ENCODE measurements at places on chromosomes 2 and 18. TPM values are rescaled to one million over a fixed set of nuclear protein-coding genes. Genes with fewer than 3 reads are reported as not detected.

The SPP2 gene
- not detected for total RNA-seq

The TMEM131 gene
- total RNA-seq, result 27.3 TPM

The CTLA4 gene
- 1.7 TPM for total RNA-seq

The IMMT gene
- total RNA-seq, result 65.8 TPM

The LOXHD1 gene
- total RNA-seq, result not detected

The CRYGC gene
- not detected for total RNA-seq

The LRRTM4 gene
- total RNA-seq, result not detected

The ZNF519 gene
- total RNA-seq, result 2.9 TPM

The AQP4 gene
- not detected for total RNA-seq

The SLC4A5 gene
- total RNA-seq, result under 0.01 TPM

The FIGN gene
- total RNA-seq, result 1.7 TPM

The WNT6 gene
- not detected for total RNA-seq

The IL1RN gene
- 0.28 TPM for total RNA-seq

The VWA3B gene
- not detected for total RNA-seq

The IKZF2 gene
- total RNA-seq, result 9.4 TPM

The GRHL1 gene
- total RNA-seq, result 0.28 TPM

The SLC38A11 gene
- total RNA-seq, result 0.28 TPM

The TMEM198 gene
- total RNA-seq, result 0.96 TPM

The TMEM247 gene
- not detected for total RNA-seq

The CIDEA gene
- 0.58 TPM for total RNA-seq

The DSC3 gene
- total RNA-seq, result under 0.01 TPM

The PLEKHH2 gene
- total RNA-seq, result 11.6 TPM

The AKAIN1 gene
- total RNA-seq, result not detected

The ANKRD29 gene
- total RNA-seq, result 3.9 TPM

The GDF7 gene
- total RNA-seq, result 0.28 TPM

The TEKT4 gene
- not detected for total RNA-seq

The ATOH8 gene
- total RNA-seq, result 28.2 TPM

The CDH19 gene
- 2.0 TPM for total RNA-seq

The GREB1L gene
- total RNA-seq, result 0.56 TPM

The CABLES1 gene
- 18.6 TPM for total RNA-seq

The NCKAP5 gene
- total RNA-seq, result 9.9 TPM

The AMER3 gene
- not detected for total RNA-seq

The VWC2L gene
- not detected for total RNA-seq

The SGPP2 gene
- total RNA-seq, result under 0.01 TPM

The SLC9A4 gene
- total RNA-seq, result not detected

The DSG1 gene
- total RNA-seq, result not detected

The COLEC11 gene
- 1.2 TPM for total RNA-seq

The CRYBA2 gene
- not detected for total RNA-seq

The SRBD1 gene
- total RNA-seq, result 20.1 TPM

The LHCGR gene
- total RNA-seq, result not detected

The ACVR1C gene
- total RNA-seq, result 0.85 TPM

The YPEL5 gene
- 54.3 TPM for total RNA-seq

The PROKR1 gene
- not detected for total RNA-seq
